ENCODE measurements at places on chromosomes 13 and 19.
A peak's percentile ranks its signal among the peaks of the same experiment; 100 is the strongest.

GRCh38 chr13:80083853-80084676 is 256.9 kb downstream of the SPRY2 start:
- DNase-seq, result peak; percentile 74

DNA sequence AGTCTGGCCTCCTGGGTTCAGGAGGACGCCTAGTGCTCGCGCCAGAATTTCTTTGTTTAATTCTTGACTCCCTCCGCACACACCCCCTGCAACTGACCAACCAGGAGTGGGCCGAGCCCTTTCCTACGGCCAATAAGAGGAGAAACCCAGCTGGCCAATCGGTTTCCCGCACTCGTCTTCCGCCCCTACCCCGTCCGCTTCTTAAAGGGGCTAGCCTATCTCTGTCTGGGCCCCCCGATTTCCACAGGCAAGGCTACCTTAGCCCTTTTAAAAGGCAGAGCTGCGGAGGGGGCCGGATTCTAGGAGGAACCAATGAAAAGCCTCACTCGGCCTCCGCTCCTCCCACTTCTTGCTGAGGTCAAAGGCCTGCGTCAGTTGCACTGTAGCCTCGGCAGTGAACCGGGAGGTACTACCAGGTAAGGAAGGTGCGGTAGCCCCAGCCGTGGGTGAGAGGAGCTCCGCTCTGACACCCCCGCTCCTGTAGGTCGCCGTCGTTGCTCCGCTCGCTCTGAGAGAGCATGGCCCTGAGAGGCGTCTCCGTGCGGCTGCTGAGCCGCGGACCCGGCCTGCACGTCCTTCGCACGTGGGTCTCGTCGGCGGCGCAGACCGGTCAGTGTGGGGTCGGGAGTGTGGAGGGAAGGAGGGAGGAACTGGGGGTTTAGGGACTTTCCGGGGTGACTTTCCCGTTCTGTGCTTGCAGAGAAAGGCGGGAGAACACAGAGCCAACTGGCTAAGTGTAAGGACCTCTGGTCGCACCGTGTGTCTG is at the start of gene GCDH:
TSS of gene GCDH (plus strand) at position 374 of the 766 bp plus-strand sequence. CDS start at position 519, 145 bp downstream.
- peak; percentile 94 for DNase-seq

DNA sequence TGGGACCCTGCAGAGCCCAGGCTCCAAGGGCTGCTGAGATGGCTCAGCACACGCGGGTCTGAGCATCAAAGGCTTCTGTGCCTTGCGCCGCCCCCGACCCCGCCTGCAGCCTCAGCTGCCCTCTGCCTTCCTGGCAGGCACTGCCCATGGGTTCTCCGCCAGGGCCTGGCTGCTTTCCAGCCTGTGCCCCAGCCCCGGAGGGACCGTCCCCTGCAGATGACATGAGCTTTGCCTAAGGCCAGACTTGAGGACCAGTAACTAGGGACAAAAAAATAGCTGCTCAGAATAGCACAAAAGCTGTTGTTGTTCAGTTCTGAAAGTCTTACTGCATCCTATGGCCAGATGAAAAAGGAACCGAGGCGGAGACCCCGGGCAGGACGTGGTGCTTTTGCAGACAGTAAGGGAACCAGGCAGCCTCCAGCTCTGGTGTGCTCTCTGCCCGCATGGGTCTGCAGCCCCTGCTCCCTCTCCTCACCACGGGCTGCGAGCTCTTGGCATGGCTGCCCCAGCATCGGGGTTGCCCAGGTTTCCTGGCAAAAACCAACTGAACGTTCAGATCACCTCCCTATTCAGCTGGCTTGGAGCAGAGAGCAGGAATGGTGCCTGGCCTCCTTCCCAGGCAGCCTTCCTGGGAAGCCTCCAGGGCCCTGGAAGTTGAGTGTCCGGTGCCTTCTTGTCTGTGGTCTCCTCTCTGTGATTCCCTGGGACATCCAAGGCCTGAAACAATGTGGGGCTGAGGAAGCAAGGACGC is 12.5 kb upstream of the CFAP97D2 start:
- no peak for DNase-seq

GRCh38 chr13:31797154-31797775 is 57.9 kb downstream of the RXFP2 start:
- DNase-seq, result peak; percentile 45

DNA sequence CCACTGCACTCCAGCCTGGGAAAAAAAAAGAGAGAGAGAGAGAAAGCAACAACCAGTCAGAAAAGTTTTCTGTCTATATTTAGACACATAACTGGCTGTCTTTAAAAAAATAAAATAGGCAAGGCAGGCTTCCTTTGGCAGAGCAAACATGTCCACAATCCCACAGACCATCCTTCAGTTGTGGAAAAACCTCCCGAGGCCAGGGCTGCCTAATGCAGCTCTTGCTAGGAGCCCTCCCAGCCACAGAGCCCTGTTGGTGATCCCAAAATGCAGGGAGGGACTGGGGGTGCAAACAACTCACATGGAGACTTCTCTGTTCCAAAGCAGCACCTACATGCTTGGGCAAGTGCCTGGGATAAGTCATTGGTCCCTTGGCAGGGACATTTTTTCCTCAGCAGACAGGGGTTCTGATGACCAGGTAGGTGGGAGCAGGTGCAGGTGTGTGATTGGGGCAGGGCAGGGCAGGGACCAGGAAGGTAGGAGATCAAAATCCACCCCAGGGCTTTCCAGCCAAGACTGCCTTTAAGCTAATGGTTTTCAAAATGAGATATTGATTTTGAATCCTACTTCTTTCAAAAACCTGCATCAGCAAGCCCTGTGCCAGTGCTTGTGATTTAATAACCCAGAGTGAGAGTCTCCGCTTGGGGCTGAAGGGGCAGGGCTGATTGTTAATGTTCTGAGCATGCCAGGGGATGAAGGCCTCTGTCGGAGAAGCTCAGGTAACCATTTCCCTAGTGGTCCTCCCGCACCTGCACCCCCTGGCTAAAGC is 178.5 kb downstream of the USP12 start:
- DNase-seq, result no peak

- no peak for DNase-seq
Measured at GRCh38 chr13:32354040-32354439, 38.7 kb downstream of the BRCA2 start.

DNA sequence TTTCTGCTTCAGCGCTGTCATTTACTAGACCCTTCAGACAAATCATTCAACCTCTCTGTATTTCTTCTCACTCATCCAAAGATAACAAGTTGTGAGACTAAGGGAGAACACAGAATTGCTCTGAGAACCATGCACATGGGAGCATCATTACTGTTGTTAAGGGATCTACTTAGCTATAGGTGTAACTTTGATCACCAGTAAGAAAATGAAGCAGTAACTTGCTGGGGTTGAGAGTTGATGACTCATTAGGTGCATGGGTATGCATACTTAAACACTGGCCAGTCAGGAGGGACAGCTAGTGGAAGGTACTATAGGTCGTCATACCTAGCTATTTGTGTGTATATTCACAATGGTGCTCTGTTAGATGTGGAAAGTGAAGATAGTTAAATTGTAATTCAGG is 61.5 kb downstream of the B3GLCT start:
- no peak for DNase-seq

GRCh38 chr13:73422973-73423372 is 364.2 kb downstream of the KLF5 start:
- no peak for DNase-seq

- no peak for DNase-seq
Measured at GRCh38 chr13:70662231-70662940, 554.1 kb upstream of the KLHL1 start.

DNA sequence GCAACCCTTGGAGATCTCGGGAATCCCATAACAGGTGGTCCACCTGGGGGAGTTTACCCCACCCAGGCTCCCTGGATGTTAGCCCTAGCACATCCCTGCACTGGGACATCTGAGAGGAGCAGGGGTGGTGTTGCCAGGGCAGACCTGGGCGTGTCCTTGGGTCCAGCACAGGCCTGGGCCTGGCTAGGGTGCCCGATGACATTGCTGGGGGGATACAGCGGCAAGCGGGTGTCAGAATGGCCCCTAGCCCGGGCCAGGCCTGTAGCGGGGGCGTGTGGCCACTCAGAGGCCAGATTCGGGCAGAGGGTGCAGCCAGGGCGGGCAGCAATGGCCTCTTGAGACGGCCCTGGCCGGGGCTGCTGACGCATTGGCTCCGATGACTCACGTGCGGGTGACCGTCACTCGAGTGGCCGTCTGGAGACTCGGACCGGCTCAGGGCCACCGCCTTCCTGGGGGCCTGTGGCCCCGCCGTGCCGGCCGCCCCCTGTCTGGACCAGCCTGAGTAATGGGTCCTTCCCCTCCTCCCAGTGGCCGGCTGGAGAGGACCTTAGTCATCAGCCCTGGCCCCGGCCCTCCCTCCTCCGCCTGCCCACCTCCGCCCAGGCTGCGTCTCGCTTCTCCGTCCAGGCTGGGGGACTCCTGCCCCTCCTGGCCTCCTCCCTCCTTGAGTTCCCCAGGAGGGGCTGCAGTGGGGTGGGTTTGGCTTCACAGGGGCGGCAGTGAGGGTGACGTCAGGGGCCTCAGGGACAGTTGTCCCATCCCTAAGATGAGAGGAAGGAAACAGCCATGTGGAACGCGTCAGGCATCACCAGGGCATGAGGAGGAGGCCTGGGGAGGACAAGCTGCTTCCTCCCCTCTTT is 23.2 kb upstream of the CRTC1 start:
- DNase-seq, result no peak

DNA sequence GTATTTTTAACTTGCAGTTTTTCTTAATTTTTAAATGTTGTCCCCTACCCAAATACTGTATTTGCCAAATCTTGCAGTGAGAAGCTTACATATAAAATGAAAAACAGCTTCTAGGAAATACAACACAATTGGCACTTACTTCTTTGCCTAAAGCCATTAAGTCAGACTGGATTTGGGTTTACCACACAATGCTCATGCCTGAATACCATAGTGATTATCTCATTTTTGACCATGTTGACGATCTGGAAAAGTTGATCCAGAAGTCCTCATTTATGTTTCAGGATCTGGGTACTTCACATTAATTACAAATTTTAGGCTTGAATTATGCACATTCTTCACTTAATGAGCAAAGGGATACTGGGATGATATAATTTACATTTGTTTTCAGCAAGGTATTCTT is 2.4 kb downstream of the RNF6 start:
- no peak for DNase-seq

DNA sequence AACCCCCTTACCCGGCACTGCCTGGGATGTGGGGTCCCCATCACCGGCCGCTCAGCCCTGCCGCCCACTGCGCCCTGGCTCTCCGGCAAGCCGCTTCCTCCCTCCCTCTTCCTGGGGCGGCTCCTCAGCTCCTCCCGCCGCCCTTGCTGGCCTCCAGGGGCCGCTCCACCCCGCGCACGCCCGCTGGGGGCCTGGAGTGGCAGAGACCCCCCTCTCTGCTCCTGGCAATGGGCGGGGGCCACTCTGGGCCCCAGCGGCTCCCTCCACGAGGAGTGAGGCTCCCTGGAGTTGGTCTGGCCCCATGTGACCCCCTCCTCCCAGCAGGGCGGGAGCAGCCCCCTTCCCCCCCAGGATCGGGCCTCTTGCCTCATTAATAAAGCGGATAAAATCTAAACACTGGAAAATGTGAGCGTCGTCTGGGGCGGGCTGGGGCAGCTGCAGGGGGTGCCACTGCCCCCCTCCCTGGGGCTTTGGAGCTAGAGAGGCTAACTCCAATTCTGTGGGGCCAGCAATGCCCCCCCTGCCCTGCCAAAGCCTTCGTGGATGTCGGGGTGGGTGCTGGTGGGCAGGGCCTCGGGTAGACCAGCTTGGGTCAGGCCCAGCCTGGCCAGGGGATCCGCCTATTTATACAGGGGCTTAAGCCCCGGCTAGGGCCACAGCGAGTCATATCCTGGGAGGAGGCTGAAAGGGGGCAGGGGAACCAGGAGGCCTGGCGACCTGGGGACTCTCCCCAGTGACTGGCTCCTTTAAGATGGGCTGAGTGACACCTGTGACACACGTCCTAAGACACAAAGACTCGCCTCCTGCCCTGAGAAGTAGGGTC is at the start of gene PTGER1:
TSS of gene PTGER1 (minus strand) at position 104 of the 823 bp plus-strand sequence. CDS start 1,034 bp downstream, outside the sequence.
- DNase-seq, result no peak

- no peak for DNase-seq
Measured at GRCh38 chr13:113584870-113585671, 518 bp downstream of the TFDP1 start.

DNA sequence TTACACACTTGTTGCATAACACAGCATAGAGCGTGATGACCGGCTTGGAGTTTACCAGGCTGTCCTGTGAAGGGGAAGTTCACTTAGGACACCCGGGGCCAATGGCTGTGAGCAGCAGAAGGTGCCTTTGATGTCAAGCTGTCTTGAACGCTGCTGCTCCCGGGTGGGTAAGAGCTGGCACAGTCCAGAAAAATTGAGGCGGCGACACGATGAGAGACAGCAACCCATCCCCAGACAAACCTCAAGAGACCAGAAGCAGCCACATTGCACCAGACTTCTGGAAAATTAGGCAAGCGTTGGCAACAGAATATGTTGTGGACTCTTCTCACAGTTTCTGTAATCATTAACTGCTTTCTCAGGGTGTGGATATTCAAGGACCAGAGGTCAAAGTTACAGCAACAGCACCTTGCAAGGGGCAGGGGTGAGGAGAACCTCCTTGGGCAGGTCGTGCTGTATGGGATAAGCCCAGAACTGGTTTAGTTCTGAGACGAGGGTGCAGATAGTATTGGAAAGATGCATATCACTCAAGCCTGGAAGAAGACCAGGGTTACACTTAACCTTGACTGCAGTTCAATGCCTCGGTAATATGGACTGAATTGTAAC is 10.1 kb downstream of the NFILZ start:
- no peak for DNase-seq

DNA sequence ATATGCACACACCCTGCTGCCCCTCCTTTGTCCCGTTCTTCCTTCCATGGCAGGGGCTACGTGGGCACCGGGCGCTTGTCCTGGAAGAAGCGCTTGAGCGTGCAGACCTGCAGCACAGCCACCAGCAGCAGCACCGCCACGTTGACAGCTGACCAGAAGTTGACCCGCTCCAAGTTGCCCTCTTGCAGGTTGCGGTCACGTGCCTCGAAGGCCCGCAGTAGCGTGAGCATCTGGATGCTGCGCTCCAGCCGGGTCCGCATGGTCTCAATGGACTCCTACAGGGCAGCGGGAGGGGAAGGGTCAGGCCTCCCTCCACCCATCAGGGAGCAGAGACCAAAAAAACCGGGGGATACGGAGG is 3.1 kb downstream of the TMED1 start:
- no peak for DNase-seq

DNA sequence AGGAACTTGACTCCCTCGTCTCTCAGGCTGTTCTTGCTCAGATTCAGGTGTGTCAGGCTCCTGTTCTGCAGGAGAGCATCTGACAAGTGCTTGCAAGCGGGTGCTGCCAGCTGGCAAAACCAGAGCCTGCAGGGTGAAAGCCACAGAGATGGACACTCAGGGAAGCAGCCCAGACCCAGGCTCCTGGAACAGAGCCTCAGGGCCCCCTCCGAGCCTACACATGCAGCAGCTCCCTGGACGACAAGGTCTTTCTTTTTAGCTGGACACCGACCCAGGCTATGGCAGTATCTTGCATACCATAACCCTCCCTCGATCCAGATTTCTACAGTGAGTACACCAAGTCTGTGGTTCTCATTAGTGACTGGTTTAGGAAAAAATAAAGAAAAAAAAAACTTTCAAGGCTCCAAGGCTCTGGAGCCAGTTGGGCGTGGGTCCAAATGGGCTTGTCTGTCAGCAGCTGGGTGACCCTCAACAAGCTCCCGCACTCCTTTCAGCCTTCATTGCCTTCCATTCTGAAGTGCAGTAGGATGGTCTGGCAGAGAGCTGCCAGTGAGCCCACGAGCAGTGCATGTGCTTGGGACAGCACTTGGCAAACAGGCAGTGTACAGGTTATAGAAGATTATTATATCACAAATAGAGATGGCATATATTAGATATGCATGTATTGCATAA is 29.9 kb downstream of the NLRP13 start:
- DNase-seq, result no peak

All from COLO829 (cell line).